ENCODE measurements at places on chromosomes 1 and 21.

DNA sequence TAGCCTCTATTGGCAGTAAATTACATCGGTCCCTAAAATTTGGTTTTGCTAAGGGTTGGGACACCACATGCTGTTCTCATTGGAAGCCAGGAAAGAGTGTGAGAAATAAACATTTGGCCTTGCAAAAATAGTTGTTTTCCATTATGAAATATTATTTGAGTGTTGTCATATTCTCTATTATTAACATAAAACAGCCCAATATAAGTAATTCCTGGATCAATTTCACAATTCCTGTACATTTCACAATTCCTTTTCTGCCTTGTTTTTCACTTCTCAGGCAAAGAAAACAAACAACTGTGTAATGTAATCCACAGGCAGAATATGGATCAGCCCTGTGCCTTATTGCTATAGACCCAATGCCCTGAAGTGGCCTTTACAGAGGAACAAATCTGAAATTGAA lies 40.5 kb downstream of the C1orf87 start:
- no peak for DNase-seq

- peak; percentile 39 for DNase-seq
Measured at GRCh38 chr1:44714944-44715571, 15.9 kb downstream of the RNU5D-1 start.

- no peak for DNase-seq
Measured at GRCh38 chr1:183163316-183163715, 22.7 kb upstream of the LAMC2 start.

GRCh38 chr1:209411491-209411929 lies 172.0 kb upstream of the CAMK1G start:
- no peak for DNase-seq

DNA sequence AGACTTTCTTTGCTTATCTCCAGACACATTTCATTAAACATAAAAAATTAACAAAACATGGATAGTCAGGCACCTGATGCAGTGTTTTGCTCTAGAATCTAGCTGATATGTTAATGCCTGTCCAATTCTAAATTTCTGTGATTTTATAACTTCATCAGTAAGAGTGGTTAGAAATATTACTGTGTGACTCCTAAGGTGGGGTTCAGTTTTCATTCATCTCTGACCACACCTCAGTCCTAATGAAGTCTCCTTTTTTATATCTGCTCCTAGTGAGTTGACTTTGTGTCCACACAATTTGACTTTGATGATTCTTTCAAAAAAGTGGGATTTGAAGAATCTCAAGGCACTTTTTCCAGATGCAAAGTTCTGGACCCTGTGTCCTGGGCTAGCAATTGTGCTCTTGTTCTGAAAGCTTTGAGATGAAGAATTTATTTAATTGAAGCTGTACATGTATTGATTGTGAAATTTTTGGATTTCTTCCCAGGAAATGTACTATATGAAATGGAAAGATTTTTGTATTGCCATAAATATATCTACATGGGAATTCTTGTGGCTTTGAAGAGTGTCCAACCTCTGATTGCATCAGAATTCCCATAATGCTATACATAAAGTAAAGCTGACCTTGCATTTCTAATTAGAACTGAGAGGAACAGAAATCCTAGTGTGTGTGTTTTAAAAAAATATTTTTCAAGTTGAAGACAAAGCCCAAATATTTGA lies 111.2 kb downstream of the GIPC2 start:
- DNase-seq, result no peak

DNA sequence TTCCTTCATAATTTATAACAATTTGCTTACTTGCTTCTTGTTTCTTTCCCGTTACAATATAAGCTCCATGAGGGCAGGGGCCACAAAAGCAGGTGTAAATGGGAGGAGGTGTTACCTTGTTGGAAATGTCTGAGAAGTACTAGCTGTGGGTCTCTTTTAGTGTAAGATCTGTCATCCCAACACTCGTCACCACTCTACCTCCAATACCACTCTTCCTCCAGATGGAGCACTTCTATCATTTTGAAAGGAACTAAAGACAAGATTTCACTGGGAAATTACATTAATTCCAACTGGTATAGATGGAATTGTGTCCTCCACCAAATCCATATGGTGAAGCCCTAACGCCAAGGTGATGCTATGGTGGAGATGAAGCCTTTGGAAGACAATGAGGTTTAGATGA lies 53.0 kb upstream of the CPLANE2 start:
- DNase-seq, result no peak

DNA sequence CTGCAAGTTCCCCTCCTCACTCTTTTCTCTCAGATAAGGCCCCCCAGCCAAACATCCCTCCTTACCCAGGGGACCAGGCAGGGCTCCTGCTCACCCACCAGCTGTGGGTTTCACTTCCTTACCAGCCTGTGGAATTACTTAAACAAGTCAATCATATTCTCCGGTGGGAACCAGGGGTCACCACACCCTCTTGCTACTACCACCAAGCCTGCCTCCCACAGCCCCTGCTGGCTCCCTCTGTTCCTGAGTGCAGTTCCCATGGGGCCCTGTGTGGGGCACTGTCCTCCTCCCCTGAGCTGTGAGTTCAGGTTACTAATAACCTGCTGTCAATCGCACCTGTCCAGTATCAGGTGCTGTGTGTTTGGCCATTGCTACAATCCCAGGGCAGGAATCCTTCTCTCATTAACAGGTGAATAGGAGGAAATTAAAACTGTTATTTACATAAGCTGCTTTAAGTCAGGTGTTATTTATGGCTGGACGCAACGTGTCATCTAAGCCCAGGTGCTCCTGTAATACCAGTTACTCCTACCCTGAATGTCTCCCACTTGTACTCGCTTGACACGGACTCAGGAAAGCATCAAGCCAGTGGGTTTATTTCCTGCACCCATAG lies 53.1 kb upstream of the LBR start:
- DNase-seq, result peak; percentile 28

- no peak for DNase-seq
Measured at GRCh38 chr1:213055767-213056166, 4.7 kb downstream of the RPS6KC1 start.

DNA sequence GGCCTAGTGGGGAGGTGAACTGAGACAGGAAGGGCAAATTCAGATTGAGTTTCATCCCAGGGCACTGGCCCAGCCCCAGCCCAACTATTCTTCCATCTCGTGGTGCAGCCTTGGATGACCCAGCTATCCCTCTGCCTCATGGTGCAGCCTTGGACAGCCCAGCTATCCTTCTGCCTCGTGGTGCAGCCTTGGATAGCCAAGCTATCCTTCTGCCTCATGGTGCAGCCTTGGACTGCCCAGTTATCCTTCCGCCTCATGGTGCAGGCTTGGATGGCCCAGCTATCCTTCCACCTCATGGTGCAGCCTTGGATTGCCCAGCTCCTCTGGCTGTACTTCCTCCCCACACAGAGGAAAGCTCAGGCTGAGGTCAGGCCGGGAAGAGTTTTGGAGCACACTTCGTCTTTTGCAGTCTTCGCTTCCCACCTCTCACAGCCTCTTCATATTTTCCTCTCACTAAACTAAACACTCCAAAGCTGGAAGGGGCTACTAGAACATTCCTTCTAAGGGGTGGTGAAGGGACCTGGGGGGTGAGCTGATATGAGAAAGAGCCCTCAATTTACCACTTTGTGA lies 69.8 kb upstream of the TTC34 start:
- no peak for DNase-seq

GRCh38 chr1:54037476-54037875 lies 15.5 kb downstream of the TMEM59 start:
- DNase-seq, result no peak

DNA sequence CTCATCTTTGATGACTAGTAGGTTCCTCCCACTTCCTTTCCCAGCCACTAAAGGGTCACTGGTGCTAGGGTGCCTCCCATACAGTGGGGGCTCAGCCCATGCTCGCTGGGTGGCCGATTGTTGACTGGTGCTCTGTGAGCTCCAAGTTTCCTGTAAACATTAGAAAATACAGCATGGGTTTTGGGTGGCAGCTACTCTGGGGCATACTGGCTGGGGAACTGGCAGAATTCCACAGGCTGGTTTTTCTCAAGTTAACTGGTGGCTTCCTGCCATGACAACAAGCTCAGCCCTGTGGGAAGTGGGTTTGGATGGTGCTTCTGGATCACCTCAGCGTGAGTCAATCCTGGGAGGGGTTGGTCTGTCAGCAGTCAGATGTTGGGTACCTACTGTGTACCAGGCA lies 28.7 kb upstream of the CRNN start:
- DNase-seq, result no peak

GRCh38 chr21:25390701-25391100 lies 216.6 kb downstream of the MRPL39 start:
- DNase-seq, result no peak

- no peak for DNase-seq
Measured at GRCh38 chr1:167109125-167109524, 15.2 kb downstream of the STYXL2 start.

GRCh38 chr1:49389699-49390098 lies 613.0 kb upstream of the BEND5 start:
- no peak for DNase-seq

GRCh38 chr1:194833111-194833510 lies 1646.7 kb upstream of the B3GALT2 start:
- no peak for DNase-seq

GRCh38 chr1:220910021-220910420 lies 30.8 kb downstream of the HLX start:
- DNase-seq, result no peak

DNA sequence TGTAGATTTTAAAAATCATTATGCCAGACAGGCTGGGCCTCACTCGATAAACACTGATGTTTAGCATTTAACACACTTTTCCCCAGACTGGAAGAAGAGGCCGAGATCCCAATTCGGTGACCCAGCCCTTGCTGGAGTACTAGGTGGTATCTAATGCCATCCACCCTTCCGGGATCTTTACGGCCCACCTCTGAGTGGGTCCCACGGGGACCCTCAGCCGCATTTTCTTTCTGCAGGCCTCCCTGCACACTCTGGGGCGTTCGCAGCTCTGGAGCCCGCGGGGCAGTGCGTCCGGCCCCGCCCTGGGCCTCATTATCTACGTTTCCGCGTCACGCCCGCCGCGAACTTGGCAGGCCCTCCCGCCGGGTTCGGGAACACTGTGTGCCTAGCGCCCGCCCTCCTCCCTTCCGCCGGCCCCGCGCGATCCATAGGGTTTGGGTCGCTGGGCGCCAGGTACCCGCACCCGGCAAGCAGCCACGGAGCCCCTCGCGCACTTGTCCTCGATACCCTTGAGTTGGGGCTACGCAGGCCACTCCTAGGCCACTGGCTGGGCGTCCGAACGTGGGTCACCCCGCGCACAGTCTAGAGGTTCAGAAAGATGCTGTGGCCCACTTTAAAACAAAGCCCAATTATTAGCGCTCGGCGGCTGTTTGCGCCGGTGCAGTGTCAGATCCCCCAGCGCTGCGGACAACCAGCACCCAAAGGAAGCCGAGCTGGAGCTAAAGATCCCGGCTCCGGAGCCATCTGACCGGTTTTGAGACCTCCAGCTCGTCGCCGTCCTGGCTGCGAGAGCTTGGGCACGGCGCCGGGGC lies 950 bp upstream of the EVA1C start:
- peak; percentile 27 for DNase-seq

DNA sequence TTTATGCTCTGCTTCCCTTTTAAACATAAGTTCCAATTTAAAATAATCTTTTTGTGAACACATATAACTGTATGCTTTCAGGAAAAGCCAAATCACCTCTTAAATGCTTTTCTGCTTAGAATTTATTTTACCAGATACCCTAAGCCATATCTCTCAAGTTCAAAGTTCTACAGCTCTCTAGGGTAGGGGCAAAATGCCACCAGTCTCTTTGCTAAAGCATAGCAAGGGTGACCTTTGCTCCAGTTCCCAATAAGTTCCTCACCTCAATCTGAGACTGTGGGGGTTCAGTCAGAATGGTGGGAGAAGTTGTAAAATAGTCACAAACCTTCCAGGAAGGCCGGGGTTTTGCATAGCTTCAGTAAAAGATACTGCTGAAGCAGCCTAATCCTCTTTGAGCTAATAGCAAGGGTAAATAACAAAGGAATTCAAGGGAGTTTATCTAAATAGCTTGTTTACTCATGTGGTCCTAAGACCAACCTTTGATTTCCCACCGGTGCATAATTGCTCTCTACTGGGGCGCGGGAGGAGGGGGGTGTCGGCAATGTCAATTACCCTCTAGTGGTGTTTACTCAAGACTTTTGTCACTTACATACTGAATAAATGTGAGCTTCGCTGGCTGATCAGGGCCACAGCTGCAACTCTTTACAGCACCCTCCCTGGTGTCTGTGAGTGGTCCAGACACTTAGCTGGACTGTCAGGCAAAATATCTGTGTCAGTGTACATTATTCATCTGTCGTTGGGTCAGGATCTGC lies 1376.2 kb downstream of the NCAM2 start:
- DNase-seq, result no peak

DNA sequence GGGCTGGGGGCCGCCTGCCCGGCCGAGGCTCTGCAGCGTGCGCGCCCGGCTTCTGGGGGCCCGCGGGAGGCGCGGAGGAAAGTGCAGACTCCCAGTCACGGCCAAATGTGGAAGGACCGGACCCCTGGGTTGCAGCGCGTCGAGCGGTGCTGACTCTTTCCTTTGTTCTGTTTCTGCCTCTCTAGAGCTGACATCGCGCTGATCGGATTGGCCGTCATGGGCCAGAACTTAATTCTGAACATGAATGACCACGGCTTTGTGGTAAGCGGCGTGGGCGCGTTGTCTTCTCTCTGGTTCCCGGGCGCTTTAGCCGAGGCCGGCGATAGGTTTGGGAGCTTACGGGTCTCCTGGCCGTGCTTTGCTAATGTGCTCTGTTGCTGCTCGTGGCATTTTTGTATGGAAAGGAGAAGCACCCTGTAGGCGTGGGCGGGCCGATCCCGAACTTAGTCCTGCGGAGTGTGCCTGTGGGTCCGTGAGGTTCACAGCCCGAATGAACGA lies 629 bp downstream of the PGD start:
- DNase-seq, result no peak

DNA sequence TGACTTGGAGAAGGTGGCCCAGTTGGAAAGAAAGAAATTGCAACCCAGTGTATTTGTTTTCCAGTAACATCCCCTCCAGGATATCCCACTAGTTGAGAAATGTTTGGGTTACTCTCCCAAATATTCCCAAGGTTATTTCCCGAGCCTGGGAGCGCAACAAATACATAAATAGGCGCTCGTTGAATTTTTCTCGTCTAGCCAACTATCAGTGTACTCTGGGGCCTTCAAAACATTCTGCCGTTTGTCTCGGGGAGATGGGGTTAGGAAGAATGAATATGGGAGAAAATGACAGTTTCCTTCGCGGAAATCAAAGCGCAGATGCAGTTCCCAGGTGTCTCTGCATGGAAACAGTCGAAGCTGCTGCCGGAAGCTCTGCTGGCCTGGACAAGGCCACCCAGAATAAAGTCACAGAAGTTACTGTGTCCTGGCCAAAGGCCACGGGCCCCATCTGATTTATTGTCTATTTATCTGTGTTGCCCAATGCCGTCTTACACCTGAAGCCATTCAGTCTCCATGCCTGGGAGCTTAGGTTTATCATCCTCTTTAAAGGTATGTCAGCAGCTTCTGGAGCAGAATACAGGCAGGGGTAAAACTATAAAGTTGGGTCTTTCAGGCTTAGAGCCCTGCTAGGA lies 1.0 kb downstream of the C1orf115 start:
- no peak for DNase-seq

- no peak for DNase-seq
Measured at GRCh38 chr1:3524556-3525203, 70.2 kb downstream of the ARHGEF16 start.
